Left lung (tissue), 14 donors: ENCODE measurements at places on chromosomes 7 and 10. TPM values are rescaled to one million over a fixed set of nuclear protein-coding genes. Genes with fewer than 3 reads are reported as not detected.

- DNase-seq = no peak
Observed at GRCh38 chr10:121664671-121665070, 66.4 kb upstream of the FGFR2 start.

The TAC1 gene
- not detected for polyA plus RNA-seq

DNA sequence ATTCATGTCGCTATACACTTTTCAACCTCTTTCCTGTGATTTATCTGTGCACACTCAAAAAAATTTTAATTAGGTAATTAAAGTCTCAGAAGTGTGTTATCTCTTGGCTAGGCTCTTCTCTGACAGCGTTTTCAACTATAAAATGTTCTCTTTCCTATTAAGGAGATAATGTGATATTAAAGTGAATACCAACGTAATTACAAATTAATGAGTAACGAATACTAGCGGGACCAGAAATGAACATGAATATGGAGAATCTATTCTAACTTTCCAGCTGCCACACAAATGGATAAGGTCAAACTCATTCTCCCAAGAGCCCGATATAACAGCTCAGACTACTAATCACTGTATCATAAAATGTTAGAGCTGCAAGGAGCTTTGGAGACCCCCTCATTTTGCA lies 12.0 kb downstream of the COL1A2 start:
- DNase-seq = no peak

- no peak for DNase-seq
Observed at GRCh38 chr10:130455111-130455695, 319.0 kb downstream of the GLRX3 start.

The PIP gene
- not detected for polyA plus RNA-seq

DNA sequence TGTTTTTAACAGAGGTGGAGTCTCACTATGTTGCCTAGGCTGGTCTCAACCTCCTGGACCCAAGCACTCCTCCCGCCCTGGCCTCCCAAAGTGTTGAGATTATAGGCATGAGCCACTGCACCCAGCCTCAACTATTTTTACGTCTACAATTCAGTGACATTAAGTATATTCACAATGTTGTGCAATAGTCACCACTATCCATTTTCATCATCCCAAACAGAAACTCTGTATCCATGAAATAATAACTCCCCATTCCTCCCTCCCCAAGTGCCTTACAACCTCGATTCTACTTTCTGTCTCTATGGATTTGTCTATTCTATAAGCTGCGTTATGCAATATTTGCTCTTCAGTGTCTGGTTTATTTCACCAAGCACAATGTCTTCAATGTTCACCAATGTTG lies 20.3 kb upstream of the ZNRF2 start:
- no peak for DNase-seq

DNA sequence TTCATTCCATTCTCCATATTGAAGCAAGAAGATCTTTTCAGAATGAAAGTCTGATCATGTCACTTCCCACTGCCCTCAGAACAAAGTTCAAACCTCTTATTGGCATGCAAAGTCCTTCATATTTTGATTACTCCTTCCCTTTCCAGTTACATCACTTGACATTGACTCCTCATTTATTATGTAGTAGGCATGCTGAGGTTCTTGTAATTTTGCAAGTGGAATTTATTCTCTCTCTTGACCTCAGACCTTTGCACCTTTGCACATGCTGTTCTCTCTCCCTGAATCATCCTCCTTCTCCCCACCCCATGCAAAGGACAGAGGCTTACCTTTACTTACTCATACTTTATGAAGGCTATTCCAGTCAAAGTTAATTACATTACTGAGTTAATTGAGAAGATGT lies 13.0 kb downstream of the ITPRID1 start:
- no peak for DNase-seq

DNA sequence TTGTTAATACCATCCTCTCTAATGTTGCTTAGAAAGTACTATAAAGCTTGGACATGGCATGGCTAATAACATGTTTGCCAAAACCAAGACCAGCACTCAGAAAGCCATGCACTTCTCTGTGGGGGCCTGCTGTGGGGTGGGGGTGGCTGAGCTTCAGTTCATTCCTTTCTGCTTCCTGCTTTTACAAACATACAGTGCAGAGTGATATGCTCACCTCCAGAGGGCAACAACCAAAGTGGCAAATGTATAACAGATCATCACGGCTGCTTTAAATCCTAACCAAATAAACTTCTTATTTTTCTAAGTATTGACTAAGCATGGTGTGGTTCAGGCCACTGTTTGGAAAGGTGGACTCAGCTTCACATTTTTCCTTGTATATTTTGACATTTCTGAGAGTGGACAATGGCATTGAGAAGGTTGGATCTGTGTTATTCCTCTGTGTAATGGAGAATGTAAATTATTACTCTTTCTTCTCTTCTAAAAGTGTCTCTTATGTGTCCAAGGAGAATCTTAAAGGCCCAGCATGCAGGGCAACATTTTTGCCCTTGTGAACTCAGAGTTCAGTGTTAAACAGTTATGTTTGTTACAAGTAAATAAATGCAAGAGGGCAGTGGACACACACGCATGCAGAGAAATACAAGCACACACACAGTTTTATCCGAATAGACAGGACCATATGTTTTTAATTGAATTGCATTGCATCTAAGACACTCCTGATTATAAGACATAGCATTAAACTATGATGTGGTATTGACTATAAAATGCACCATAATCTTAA lies 186.1 kb downstream of the HERPUD2 start:
- DNase-seq = no peak

- no peak for DNase-seq
Observed at GRCh38 chr10:99975942-99976809, 33.6 kb downstream of the DNMBP start.

GRCh38 chr10:112210666-112211065 lies 27.1 kb upstream of the GPAM start:
- no peak for DNase-seq

GRCh38 chr7:135235841-135236240 lies 2.2 kb downstream of the STRA8 start:
- no peak for DNase-seq

The ZNF735 gene
- not detected for polyA plus RNA-seq

GRCh38 chr10:60282771-60283353 lies 106.8 kb downstream of the ANK3 start:
- peak; percentile 31 for DNase-seq

DNA sequence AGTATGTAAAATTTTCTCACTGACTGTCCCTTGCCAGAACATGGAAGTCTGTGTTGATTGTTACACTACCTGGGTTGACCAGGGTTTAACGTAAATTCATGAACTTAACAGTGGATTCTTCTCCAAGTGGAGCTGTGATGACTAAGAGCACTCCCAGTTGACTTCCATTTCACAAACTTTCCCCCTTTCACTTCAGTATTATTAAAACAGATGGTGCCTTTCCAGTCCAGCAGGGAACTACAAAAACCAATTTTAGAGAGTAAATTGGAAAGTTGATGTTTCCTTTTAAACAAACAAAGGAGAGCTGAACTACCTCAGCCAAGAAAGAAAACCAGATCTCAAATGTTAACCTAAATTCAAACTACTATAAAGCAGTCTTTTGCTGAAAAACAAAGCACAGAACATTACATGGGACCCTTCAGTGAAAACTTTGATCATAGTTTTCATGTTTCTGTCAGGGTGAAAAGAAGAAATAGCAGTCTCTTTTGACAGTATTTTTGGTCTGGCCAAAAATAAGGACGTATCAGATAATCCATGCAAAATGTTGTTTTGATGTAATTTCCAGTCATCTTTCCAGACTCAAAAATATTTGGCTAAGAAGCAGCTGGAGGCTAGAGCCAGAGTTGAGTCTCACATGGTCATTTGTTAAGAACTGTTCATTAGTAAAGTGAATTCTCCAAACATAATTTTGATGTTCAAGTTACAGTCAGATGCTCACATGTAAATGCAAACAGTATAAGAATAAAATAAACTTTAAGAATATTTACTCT lies 479.9 kb upstream of the AKR1E2 start:
- DNase-seq = peak; percentile 78

The TEX47 gene
- not detected for polyA plus RNA-seq

GRCh38 chr7:143462045-143462444 lies 15.6 kb upstream of the TAS2R41 start:
- no peak for DNase-seq

The ZNF680 gene
- polyA plus RNA-seq = 23.2 TPM

GRCh38 chr7:35721288-35721687 lies 26.4 kb upstream of the HERPUD2 start:
- DNase-seq = no peak

DNA sequence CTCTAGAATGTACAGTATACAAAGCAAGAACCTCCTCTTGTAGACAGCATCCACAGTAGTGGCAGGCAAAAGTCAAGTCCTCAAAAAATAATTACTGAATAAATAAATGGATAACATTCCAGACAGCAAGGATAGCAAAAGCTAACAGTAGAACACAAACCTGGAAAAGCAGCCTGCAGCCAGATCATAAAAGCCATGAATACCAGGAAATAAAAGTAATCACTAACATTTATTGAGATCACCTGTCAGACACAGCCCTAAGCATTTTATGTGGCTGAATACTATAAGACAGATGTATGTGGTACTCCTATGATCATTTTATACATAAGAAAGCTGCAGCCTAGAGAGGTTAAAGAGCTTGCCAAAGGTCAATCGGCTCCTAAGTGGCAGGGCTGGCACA lies 34.0 kb downstream of the CUL2 start:
- DNase-seq = no peak

DNA sequence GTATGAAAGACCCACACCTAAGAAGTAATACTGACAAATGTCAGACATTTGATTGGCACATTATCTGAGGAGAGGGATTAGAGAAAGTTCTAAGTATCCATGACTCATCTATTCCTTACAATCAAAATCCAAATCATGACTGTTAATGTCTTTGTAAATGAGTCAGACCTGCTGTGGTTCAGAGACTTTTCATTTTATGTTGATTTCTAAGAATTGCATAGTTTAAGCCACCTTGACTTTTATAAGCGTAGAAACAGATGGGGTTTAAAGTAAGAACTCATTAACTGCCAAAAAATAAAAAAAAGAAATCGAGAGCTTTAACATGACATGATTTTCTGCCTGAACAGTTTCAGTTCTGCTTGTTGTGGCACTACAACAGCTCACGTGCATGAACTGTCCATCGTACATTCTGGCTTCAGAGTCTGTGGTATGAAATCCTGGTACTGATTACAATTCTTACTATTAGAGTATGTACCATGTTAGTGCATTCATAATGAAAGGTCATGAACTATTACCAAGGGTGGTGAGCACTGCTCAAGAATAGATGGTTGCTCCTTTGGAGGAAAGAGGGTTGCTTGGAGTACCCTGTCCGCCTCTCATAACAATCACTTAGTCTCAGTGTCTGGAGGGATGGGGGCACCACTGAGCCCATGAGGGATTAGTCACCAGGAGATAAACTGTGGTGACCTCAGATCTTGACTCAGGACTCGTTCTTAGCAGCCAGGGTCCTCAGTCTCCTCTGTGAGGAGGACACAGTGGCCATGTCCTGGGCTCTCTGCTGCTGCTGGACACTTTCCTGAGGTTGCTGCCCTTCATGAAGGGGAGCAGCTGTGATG lies 42.2 kb downstream of the ACSM6 start:
- no peak for DNase-seq

The KCNH2 gene
- polyA plus RNA-seq = 4.8 TPM

GRCh38 chr7:24706211-24707170 lies 50.8 kb downstream of the GSDME start:
- DNase-seq = no peak

GRCh38 chr7:149293946-149294633 lies 32.1 kb downstream of the ZNF783 start:
- no peak for DNase-seq

- DNase-seq = no peak
Observed at GRCh38 chr10:6052247-6053221, 9.6 kb downstream of the IL2RA start.

GRCh38 chr10:19048891-19049290 lies 290 bp downstream of the MALRD1 start:
- no peak for DNase-seq

DNA sequence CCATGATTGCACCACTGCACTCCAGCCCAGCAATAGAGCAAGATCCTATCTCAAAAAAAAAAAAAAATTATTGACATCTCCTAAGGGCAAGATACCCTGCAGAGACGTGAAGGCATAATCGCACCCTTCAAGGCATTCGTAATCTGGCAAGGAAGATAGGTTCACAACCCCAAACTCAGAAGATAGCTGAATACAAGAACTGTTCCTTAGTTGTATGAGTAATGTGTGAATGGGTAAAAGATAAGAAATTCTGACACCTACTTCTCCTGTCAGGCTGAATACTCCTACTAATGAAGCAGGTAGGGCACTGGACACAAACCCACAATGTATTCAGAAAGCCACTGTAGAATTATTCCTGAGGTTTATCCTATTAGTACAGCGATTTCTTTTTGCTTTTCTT lies 882.4 kb upstream of the AUTS2 start:
- DNase-seq = no peak

GRCh38 chr7:143882604-143883078 lies 19.3 kb downstream of the TCAF1 start:
- peak; percentile 74 for DNase-seq

- no peak for DNase-seq
Observed at GRCh38 chr10:96577069-96577468, 9.7 kb downstream of the TM9SF3 start.

DNA sequence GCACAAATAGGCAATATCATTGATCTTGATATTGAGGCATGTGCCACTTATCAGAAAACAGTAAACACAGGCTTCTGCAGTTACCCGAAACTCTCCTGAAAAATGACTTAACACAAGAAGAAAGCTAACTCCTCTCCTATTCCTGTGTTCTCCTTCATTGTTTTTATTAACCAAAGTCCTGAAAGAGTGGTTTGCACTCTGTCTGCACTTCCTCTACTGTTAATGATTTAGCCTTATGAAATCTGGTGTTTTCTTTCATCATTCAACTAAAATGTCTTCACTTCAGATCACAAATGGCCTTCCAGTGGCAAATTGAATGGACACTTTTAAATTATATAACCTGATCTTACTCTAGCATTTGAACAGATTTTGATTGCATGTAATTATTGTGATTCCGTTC lies 630.6 kb upstream of the PHF14 start:
- DNase-seq = no peak

GRCh38 chr7:6409091-6409490 lies 38.7 kb downstream of the DAGLB start:
- DNase-seq = no peak
